ENCODE measurements at places on chromosomes 7 and 10.

GRCh38 chr10:94013331-94013760, 19.6 kb downstream of the PLCE1 start:
- no peak for DNase-seq

DNA sequence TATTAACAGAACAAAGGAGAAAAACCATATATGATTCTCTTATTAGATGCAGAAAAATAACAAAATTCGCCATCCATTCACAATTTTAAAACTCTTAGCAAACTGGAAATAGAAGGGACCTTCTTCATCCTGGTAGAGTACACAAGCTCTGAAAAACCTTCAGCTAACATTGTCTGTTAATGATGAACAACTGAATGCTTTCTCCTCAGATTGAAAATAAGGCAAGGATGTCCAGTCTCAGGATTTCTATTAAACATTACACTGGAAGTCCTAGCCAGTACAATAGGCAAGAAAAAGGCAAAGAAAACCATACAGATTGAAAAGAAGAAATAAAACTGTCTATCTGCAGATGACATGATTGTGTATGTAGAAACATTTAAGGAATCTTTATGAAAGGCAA, 16.0 kb upstream of the CCNY start:
- no peak for DNase-seq

- no peak for DNase-seq
Observed at GRCh38 chr7:128910569-128910945, at the start of gene KCP. Gene KCP (minus strand): TSS chr7:128910709. CDS start chr7:128910676, 33 bp downstream.

GRCh38 chr10:84424731-84425167, 96.4 kb downstream of the CCSER2 start:
- no peak for DNase-seq

DNA sequence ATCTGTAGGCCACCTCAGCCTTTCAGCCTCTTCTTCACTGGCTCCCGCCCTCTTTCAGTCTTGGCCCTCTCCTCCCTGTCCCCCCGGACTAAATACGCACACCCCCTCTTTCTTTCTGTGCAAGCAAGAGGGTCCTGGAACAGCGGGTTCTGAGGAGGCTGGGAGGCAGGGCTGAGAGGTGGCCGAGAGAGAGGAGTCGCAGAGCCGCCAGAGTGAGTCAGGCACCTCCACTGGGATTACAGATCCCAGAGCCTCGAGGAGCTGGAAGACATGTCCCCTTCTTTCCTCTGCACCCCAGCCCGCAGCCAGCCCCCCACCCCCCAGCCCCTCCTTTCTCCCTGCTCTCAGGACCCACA, 182 bp downstream of the CCDC136 start:
- no peak for DNase-seq

- DNase-seq, result peak; percentile 15
Observed at GRCh38 chr7:20330239-20330927, at the start of gene ITGB8. Gene ITGB8 (plus strand): TSS chr7:20330900. CDS start chr7:20331807, 907 bp downstream.

DNA sequence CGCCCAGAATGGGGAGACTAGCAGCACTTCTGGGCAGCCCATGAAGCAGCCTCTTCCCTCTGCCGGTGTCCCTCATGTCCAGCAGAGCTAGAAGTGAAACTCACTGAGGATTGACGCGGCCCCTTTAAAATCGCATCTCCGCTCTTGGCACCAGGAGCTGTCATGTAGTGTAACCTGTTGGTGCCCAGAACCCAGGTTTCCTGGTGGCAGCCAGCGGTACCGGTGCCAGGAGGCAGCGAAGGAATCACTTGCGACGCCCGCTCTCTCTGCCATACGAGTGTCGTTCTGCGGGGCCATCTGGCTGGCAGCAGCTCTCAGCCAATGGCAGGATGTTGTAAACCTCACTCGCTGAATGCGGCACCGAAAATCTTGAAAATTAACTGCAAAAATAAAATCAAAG, 82.7 kb downstream of the CUX1 start:
- no peak for DNase-seq

DNA sequence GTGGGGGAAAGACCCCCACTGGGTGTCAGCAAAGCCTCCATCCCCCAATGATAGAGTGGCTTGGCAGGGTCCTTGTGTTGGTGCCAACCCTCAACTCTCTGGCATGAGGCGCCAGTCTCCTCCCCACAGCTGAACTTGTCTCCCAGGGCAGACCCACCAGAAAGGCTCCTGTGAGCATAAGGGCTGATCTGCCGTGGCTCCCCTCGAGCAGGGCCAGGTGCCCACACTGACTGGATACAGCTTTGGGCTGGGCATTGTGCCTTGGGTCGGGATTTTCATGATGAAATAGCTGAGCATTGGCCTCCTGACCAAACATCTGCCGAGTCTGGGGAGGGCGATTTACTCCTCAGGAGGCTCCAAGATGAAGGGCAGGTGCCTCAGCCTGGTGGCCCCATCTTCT, 68.1 kb upstream of the NPTX2 start:
- DNase-seq, result no peak

DNA sequence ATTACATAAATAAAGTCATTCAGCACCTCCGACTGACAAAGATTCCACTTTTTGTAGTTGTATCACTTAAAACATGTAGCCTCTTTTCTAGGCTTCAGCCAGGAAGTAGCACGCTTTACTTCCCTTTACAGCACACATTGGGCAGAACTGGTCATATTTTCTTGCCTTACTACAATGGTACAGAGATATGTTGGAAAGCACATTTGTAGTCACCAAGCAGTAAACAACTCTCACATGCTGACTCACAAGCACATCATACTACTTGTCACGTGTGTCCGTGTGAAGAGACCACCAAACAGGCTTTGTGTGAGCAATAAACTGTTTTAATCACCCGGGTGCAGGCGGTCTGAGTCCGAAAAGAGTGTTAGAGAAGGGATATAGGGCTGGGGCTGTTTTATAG, 1071.8 kb downstream of the DNAJB9 start:
- DNase-seq, result no peak

DNA sequence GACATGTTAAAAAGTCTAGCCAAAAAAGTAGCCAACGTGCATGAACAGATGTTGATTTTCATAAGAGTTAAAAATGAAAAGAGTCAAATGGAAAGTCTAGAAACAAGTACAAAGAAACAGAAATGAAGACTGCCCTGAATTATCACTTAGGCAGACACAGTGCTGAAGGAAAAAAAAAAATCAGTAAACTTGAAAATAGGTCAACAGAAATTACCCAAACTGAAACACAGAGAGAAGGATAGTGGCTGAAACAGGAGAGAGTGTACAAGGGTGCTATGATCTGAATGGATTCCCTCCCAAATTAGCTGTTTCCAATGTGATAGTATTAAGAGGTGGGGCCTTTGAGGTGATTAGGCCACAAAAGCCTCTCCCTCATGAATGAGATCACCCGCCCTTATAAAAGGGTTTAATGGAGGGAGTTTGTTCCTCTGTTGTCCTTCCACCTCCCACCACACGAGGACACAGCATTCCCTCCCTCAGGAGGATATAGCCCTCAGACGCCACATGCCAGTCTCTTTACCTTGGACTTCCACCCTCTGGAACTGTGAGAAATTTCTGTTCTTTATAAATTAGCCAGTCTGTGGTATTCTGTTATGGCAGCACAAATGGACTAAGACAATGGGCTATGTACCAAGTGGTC, 249.7 kb downstream of the AHR start:
- DNase-seq, result no peak

DNA sequence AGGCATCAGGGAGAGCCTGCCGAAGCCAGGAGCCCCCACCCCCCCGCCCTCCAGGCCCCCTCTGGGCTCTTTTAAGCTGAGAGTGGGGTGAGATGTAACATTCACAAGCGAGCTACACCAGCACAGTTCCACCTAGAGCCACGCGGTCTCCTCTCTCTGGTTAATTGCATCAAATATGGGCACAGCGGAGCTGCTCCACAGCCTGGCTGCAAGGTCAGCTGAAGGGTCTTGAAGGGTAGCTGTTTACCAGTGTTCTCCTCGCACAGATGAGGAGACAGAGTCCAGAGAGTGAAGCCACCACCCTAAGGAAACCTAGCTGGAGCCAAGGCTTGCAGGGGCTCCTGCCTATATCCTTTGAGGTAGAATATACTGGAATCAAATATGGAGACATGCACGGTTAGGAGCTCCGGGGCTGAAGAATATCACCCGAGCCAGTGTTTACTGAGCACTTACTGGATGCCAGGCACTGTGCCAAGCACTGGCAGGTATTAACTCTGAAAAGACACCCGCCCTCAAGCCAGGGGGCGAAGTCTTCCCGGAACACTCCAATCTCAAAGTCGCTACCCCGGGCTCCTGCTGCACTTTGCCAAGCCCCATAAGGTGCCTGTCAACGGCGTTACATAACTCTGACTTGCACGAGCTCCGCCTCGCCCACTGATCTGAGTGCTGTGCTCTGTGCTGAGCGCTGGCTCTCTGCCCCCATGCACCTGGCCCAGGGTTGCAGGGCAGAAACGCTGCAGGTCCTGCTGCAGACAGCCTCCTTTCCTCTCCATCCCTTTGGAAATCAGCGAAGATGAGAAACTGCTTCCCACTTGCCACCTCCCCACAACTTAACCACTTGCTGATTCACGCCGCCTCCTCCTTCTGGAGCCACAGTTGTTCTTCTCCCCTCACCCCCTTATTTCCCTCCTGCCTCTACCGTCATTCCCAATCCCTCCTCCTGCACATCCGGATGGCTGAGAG, 5.4 kb downstream of the CHST15 start:
- DNase-seq, result no peak

- DNase-seq, result no peak
Observed at GRCh38 chr7:43313628-43314378, 201.4 kb downstream of the HECW1 start.

DNA sequence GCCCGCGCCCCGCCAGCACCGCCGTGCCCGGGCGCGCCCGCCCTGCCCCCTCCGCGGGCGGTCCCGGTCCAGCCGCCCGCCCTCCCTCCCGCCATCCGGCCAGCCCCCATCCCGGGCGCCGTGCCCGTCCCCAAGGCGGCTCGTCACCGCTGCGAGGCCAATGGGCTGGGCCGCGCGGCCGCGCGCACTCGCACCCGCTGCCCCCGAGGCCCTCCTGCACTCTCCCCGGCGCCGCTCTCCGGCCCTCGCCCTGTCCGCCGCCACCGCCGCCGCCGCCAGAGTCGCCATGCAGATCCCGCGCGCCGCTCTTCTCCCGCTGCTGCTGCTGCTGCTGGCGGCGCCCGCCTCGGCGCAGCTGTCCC, at the start of gene HTRA1:
HTRA1 (plus strand) TSS at position 187 of the 362 bp plus-strand sequence; CDS start at position 287, 100 bp downstream.
- no peak for DNase-seq

DNA sequence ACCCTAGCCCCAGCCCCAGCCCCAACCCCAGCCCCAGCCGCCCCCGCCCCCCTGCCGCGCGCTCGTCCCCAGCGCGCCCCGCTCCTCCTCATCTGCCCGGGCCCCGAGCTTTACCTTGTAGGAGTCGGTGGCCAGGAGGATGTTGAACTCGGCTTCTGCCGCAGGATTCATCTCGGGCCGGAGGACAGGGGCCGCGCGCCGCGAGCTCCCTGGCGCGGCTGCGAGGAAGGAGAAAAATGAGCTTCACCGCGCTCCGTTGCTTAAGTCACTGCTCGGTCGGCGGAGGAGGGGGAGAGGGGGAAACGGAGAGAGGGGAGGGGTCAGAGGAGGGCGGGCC, at the start of gene NAMPT:
NAMPT (minus strand) TSS at position 270 of the 337 bp plus-strand sequence; CDS start at position 171, 99 bp downstream.
- no peak for DNase-seq

GRCh38 chr7:108455551-108455997, 662 bp downstream of the NRCAM start:
- no peak for DNase-seq

GRCh38 chr10:14625192-14625631, 149.5 kb downstream of the FAM107B start:
- DNase-seq, result no peak

- DNase-seq, result no peak
Observed at GRCh38 chr10:132311338-132311939, 3.7 kb upstream of the STK32C start.

- no peak for DNase-seq
Observed at GRCh38 chr7:111090846-111091245, at the start of gene LRRN3. Gene LRRN3 (plus strand): TSS chr7:111091127. CDS start chr7:111122773, 31,646 bp downstream.
